ENCODE measurements at places on chromosomes 11 and 22.

DNA sequence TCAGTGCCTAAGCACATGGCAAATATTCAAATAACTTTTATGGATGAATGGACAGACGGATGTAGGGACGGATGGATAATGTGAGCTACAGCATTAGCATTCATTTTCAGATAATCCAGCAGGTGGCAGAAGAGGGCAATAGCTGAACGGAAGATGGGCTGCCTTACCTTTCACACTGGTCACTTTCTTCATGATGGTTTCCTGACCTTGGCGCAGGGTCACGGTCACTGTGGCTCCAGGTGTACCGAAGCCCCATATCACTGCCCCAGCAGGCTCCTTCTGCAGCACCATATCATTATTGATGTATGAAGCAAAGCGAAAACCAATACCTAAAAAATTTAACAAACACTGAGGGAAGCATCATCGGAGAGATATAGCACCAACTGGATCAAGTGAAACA, 4.3 kb downstream of the SIAE start:
- DNase-seq = peak; percentile 62

GRCh38 chr22:38841635-38842034, 2.2 kb downstream of the NPTXR start:
- no peak for DNase-seq

DNA sequence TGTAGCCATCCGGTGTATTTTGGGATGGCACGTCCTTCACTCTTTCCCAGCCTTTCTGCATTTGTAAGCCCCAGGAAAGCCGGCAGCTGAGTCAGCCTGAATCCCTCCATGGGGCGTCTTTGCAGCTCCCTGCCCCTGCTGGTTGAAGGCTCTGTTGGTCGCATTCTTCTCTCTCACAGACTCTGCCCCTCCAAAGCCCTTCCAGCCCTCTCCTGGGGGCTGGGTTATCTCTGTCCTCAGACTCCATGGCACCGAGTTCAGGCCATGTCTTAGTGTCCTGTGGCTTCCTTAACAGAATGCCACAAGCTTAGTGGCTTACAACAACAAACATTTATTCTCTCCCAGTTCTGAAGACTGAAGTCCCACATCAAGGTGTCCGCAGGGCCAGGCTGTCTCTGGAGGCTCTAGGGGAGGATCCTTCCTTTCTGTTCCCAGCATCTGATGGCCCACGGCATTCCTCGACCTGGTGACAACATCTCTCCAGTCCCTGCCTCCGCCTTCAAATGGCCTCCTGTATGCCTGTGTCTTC, 62.2 kb downstream of the BCR start:
- DNase-seq = no peak

- no peak for DNase-seq
These were observed 154.7 kb downstream of the SHANK2 start for GRCh38 chr11:71097506-71098240.
